ENCODE measurements at places on chromosomes 11 and 22.

- no peak for DNase-seq
Measured at GRCh38 chr11:94007426-94007825, 13.7 kb upstream of the HEPHL1 start.

DNA sequence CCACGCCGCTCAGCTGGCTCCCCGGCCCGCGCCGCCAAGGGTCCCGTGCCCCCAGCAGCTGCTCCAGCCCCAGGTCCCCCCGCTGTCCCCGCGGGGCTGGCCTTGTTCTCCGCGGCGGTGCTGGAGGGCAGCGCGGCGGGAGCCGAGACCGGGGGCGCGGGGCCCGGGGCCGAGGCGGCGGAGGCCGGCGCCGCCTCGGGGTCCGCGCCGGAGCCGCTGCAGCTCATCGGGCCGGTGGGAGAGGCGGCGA lies 128 bp downstream of the TAF10 start:
- no peak for DNase-seq

DNA sequence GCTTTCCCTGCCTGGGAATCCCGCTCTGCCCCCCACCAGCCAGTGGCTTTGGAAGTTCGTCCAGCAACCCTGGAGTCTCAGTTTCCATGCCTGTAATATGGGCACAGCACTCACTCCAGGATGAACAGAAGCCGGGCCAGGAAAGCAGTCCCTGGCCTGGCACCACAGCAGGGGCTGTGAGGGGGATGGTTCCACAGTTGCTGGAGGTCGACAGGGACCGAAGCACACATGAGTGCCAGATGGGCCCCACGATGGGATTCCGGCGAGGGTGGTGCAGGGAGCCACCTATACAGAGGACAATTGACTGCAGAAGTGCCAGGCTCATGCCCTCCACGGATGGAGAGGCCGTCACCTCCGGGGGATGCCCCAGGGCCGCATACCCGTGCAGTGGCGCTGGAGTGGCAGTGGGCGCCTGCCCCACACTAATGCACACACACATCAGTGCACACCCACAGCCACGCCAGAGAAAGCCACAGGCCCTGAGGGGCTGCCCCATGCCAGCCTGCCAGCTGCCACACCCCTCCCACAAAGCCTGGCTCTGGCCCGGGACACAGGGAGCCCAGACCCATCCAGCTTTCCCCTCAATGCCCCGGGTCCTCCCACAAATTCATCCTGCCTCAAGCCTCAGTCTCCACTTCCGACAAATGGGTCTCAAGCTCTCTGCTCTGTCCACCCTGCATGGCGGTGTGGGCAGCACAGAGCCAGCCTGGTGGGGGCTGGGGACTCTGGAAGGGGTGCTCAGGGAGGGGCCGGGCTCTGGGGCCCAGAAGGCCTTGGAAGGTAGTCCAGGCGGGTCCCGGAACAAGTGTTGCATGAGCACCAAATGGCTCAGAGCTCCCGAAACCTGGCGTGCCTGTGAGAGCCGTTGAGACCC lies 9.7 kb downstream of the ASCL2 start:
- no peak for DNase-seq

DNA sequence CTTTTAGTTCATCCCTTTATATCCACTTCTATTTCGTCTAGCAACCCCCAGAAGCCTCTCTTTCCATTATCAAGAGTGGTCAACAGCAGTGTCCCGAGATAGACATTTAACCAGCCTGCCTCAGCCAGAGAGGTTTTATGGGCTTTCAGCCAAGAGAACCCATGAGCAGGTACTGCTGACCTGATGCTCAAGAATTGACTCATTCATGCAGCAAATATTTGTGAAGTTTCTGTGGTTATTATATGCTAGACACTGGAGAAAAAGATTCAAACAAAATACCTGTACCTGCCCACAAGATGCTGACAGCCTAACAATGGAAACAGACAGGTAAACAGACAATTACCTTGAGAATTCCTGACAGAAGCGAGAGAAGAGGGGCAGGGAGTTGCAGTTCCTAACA lies 9.7 kb upstream of the LRRC55 start:
- no peak for DNase-seq

GRCh38 chr22:46587492-46588278 lies 32.5 kb upstream of the GRAMD4 start:
- no peak for DNase-seq

GRCh38 chr22:48606684-48607307 lies 1220.9 kb downstream of the BRD1 start:
- DNase-seq: no peak

DNA sequence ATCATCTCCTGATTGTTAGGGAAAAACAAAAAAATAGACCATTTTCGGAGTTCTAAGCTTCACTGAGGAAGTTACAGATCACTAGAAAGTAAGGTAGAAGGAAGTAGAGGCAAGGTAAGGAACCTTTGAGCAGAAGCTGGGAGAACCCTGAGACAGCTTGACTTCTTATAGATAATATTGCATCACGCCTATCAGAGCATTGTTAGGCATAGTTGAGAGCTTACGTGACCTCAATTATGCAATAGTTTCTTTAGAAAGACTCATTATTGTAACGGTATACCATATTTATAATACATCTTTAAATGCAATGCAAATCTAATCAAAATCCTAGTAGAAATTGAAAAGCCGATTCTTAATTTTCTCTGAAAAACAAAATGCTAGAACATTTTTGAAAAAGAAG lies 4.9 kb downstream of the TBRG1 start:
- no peak for DNase-seq

DNA sequence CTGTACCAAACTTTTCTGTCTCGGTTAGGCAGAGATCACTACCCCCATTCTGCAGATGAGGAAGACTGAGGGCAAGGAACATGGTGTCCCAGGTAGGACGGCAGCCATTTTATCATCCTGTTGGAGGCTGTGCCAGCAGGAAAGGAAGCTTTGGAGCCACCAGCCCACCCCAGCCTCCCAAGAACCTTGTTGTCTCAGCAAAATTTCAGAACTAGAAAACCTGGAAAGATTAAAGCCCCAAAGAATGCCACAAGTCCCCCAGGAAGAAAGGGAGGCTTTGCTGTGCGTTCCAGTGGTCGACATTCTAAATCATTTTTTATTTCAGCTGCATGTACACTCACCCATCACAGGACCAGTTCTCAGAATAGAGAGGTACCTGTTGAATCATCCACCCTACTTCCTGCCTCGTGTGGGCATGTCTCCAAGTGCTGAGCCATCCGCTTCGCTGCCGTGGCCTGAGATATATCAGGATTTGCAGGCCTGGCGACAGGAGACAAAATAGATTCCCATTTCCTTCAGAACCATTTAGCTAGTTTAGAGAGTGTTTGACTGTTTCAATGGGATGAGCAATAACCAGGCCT lies 13.0 kb upstream of the EIF3D start:
- no peak for DNase-seq

- DNase-seq: no peak
Measured at GRCh38 chr22:39898997-39899396, 1.9 kb upstream of the GRAP2 start.

DNA sequence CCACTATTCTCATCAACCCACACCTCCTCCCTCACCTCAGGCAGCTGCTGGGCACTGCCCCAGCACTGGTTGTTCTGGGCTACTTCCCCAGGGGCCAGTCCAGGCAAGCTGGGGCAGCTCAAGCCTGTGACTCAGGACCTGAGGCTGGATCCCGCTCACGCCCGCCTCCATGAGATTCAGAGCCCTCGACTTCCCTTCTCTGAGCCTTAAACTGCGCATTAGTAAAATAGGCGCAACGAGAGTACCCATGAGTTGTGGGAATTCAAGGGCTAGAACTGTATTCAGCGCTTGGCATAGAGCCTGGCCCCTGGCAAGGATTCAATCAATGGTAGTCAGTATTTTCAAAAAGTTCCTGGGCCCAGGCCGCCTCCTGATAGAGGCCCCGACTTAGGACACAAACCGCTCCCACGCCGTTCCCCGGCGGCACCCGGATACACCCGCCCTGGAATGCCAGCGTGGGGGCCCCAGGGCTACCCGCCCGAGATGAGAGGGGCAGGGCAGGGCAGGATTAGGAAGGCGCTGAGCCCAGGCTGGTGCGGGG lies 723 bp upstream of the CD82 start:
- no peak for DNase-seq

GRCh38 chr22:49099496-49100124 lies 728.1 kb downstream of the BRD1 start:
- no peak for DNase-seq

DNA sequence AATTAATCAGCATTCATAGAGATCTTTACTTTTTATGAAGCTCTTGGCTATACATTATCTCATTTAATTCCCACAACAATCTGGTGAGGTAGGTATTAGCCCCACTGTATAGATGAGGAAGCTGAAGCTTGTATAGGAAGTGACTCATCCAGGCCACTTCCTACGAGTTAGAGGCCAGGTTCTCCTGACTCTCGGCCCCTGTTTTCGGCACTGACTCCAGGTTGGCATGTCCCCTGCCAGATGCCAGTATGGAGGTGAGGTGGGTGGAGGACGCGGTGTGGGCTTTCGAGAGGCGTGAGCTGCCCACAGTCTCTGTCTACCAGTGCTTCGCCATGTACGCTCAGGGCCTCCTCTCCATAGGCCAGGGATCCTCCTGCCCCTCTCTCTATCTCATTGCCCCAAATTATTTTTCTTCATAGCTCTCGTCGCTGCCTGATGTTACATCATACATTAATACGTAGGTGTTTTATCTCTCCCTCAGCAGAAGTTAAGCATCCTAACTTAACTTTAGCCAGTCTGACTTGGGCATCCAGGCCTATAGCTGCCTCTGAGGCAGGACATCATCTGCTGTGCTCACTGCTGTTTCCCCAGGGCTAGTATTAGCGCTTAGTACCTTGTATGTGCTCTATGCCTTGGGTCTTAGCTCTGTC lies 9.0 kb downstream of the DGAT2 start:
- DNase-seq: no peak

DNA sequence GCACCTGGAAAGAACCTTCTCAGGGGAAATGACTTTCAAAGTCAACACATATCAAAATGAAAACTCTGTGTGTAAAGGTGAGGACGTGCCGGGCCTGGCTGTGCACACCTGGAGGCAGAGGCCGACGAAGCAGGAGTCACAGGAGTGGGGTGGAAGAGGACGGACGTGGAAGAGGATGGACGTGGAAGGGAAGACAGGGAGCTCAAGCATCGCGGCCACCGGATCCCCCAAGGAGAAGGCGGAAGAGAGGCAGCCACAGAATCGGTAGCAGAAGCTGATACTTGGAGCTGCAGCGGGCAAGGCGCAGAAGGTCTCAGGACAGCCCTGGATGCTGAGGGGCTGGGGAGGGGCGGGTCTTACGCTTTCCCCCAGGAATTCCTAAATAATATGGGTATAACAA lies 519.8 kb downstream of the BRD1 start:
- DNase-seq: no peak

GRCh38 chr11:21173476-21173875 lies 504.1 kb downstream of the NELL1 start:
- DNase-seq: no peak

- DNase-seq: no peak
Measured at GRCh38 chr11:133516845-133517244, 15.5 kb downstream of the OPCML start.

- no peak for DNase-seq
Measured at GRCh38 chr11:61172356-61172755, 11.1 kb upstream of the VPS37C start.

DNA sequence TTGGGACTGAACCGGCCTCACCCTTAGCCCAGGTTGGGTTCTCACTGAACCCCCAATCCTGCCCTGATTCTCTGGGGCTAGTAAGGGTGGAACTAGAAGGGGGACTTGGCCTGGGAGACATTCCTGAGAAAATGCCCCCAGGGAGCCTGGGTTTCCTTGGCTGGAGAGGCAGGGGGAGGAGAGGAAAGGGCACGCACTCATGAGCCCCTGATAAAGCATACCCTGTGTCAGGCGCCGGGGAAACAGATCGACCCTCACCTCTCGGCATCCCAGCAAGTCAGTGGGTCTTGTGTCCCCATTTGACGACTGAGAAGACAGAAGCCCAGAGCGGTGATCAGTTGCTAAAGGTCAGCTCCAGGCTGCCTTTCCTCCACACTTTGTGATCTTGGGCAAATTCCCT lies 47.7 kb upstream of the RTL6 start:
- DNase-seq: no peak

- DNase-seq: no peak
Measured at GRCh38 chr22:43772831-43773230, 39.3 kb downstream of the EFCAB6 start.

DNA sequence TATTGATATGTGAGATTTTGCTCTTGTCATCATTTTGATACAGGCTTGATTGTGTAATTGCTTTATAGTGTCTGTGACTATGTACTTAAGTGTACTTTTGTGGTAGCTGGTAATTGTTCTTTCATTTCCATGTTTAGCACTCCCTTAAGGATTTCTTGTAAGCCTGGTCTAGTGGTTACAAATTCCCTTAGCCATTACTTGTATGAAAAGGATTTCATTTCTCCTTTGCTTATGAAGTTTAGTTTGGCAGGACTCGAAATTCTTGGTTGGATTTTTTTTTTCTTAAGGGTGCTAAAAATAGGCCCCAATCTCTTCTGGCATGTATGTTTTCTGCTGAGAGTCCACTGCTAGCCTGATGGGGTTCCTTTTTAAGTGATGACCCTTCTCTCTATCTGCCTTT lies 346.8 kb downstream of the JRKL start:
- DNase-seq: no peak

GRCh38 chr22:49964136-49965090 lies 3.8 kb downstream of the PIM3 start:
- DNase-seq: no peak

DNA sequence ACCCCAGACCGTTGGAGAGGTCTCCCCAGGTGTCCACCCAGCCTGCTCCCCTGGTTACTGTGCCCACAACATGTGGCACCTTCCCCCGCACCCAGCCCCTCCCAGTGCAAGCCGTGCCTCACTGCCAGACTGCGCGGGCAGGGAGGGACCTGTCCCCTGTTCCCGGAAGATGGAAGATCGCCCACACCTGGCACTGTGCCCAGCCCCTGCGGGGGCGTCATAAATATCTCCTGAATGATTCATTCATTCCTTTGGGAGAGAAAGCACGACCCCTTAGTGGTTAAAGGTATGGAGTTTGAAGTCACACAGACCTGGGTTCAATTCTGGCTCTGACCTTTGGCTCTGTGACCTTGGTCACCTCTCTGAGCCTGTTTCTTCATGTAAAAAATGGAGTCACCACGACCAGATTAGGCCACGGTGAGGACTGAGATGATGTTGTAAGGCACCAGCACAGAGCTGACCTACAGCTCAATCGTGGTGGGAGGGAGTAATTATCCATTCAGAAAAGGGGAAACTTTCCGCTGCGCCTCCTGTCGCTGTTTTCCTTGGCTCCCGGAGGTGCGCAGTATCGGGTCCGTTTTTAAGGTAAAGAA lies 497 bp upstream of the SYT12 start:
- no peak for DNase-seq

DNA sequence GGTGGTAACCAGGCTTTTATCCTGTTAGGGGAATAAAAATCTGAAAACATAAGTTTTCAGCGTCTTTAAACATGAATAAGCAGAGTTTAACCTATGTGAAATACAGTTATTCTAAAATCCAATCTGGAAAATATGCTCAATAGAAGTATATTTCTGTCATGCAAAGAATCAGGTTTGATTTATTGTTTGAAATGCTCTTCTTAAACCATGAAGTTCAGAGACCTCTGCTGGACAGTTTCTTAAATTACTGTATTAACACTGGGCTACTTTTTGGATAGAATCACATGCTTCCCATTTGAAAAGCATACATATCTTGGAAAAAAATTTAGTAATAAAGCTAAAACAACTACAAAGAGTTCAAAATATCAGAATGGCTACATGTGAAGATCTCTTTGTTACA lies 25.4 kb downstream of the APIP start:
- no peak for DNase-seq

GRCh38 chr11:117478926-117479325 lies 151.3 kb downstream of the CEP164 start:
- DNase-seq: no peak

- DNase-seq: no peak
Measured at GRCh38 chr11:79626135-79627075, 185.6 kb upstream of the TENM4 start.

Measured in caudate nucleus (tissue), 63 donors.